ENCODE measurements at places on chromosomes 11 and 22.

DNA sequence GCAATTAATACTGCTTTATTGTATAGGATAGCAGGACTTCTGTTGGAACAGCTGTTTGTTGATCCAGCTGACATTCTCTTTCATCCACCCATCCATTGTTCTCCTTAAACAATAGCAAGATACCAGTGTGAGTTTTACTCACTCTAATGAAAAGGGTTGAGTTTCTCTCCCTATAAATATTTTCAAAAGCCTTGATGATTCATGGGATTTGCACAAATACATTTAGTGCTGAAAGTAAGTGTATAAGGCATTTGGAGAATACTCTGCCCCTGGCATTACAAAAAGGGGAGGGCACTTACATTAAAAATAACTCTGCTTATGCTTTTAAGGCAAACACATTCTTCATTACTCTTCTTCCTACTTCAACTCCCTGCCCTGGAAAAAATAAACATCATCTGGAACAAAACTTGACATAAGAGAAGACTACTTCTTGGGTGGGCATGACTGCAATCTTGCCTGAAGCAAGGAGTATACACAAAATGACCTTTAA lies 634.9 kb downstream of the METTL15 start:
- DNase-seq = no peak

DNA sequence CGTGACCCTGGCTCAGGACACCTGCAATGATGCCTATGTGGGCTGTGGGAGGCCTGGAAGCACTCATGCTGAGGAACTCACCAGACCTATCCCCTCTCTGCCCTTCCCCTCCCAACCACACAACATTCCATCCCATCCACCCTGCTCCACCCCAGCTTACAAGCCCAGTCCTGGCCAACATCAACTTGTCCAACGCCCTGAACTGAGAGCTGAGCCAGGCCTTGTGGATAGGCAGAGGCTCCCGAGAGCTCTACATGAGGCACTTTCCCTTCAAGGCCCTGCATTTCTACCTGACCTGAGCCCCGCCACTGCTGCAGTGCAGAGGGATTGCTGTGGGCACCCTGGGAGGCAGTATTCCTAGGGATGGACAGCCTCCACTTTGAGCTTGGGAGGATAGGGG lies 112.4 kb downstream of the PDE2A start:
- DNase-seq = no peak

DNA sequence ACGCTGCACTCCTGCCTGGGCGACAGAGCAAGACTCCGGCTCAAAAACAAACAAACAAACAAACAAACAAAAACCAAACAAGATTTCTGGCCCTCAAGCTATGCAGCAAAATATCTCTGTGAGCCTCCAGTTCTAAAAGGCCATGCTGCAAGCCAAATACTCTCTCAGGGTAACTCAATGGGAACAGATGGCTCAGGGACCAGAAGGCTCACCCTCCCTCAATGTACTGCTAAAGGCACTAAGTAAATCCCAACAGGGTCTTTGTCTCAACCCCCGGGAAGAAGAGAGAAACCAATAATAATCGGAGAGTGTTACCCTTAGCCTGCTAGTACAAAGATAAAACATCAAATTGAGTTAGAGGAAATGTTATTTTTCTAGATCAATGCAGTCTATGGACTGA lies 119.7 kb upstream of the ZC3H12C start:
- no peak for DNase-seq

DNA sequence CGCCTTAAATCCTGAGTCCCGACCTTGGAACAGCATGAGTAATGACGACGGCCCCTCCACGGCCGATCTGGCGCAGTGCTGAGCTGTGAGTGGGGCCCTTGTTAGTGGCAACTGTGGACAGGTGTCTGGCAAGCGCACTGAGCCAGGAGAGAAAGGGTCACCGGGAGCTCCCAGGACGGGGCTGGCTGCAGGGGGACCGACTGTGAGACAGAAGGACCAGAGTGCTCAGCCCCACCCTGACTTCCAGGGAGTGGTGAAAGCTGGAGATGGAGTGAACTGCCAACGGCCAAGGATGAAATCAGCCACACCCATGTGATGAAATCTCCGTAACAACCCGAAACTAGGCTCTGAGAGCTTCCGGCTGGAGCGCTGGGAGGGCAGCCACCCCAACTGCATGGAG lies 228.6 kb downstream of the BRD1 start:
- no peak for DNase-seq

Data from thoracic aorta (tissue), 2 donors.